Stimulated activated CD4-positive, alpha-beta T cell treated with anti-CD3 and anti-CD28 coated beads, Interleukin-1b, Interleukin-23, amount 100 ng/mL, for 1 hour (primary cell): ENCODE measurements at places on chromosomes 5 and 9.

DNA sequence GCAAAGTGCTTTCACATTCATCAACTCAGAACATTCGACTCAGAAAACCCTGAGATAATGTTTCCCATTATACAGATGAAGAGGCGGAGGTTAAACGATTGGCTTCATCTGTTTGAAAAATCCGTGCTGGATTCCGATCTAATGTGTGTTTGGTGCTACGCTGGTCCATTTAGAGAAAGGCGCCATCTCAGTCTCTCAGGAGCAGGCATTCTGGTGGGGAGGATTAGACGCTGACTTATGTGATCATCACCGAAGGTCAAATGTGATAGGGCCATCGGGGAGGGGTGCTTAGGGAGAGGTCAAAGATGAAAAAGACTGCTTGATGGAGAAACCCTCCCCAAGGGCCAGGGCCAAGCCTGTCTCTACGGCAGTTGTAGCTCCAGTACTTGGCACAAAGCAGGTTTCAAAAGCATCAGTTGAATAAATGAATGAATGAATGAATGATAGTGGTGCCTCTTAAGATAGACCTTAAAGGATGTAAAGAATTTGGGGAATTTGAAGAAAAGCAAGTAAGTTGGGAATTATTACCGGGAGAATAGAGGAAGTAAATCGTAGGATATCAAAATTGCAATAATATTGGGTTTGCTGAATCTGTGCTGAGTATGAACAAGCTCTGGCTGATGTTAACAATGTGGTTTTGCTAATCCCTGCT lies 160.6 kb upstream of the SHB start:
- no peak for DNase-seq

DNA sequence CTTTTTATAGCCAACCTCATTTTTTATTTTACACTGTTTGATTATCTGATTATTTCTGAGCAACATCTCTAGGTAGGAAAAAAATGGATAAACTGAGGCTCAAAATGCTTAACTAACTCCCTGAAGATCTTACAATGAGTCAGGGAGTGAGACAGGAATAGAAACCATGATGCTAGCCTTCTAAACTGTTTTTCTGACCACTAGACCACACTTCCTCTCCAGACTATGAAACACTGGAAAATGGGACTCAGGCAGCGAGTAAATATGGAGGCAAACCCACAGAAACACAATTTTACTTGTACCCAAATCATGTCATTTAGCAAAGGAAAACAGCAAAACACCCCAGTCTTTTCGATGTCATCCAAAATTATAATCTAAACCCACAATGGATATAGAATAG lies 129.9 kb upstream of the ANKH start:
- DNase-seq = no peak

GRCh38 chr9:120765910-120766425 lies 27.2 kb downstream of the FBXW2 start:
- DNase-seq = no peak

- DNase-seq = no peak
Observed at GRCh38 chr9:27086818-27087680, 22.0 kb upstream of the TEK start.

DNA sequence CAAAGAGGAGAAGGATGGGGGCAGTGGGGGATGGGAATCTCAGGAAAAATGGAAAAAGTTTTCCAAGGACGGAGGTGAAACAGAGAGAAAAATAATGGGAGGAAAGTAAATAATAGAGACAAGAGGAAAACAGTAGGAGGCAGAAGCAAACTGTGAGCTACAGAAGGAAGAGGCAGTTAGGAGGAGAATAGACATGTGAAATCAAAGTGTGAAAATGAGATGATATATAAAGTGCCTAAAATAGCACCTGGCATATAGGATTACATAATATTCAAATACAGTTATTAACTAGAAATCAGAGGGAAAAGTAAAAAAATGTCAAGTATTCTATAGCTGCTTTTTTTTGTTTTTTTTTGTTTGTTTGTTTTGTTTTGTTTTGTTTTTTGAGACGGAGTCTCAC lies 44.0 kb upstream of the PLIN2 start:
- DNase-seq = no peak
